NCI-H748 treated with DMSO at 0.1 percent for 48 hours (cell line): ENCODE measurements at places on chromosomes 4 and X.

DNA sequence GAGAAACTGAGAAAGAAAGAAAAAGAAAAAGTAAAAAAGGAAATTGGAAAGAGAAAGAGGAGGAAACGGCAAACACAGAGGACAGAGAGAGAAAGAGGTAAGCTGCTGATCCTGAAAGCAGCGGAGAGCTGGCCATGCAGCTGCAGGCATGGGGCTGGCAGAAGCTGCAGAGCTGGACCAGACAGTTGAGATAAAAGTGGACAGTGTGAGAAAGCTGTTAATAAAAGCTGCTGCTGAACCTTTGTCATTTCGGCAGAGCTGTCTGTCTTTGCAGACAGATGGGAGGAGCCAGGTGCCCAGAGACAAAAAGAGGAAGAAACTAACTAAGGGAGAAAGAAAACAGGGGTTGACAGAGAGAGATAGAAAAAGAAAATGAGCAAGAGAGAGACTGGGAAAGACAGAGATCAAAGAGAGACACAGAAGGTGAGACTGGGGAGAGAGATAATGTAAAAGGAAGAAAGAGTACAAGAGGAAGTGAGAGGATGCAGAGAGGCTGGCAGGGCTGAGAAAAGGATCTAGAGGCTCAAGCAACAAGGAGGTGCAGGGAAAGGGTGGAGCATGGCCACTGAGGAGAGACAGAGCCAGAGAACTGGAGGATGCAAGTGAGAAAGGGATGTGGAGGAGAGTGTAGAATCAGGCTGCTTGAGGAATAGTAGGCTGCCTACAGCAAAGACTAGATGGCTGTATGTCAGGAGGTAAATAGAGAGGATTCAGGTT lies 376.8 kb upstream of the FGF16 start:
- no peak for DNase-seq

DNA sequence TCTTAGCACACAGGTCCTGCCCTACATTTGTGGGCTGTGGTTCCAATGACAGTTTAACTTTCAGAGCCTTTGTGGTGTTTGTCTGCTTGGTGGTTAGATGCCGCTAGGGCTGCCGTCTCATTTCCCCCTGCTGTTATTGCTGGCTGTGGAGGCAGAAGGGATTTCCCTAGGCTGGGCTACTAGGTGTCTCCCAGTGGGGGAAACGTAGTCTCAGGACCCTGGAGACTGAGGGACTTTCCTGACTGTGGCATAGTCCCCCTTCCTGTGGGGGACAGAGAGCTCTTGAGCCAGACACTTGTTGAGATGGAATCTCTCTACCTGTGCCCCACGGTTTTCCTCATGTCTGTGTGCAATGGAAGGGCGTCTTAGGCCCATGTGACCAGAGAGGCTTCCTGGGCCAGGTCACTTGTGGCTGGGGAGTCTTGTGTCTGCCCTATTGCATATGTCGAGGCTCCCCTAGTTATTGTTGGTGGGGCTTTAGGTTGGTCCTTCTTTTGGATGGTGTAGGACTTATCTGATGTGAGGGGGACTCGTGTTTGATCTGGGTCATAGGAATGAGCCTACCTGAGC lies 68.2 kb downstream of the ARHGAP10 start:
- DNase-seq: no peak

- no peak for DNase-seq
Observed at GRCh38 chr4:113445286-113445685, 316.3 kb downstream of the CAMK2D start.

- no peak for DNase-seq
Observed at GRCh38 chr4:36010397-36010929, 233.9 kb downstream of the ARAP2 start.

DNA sequence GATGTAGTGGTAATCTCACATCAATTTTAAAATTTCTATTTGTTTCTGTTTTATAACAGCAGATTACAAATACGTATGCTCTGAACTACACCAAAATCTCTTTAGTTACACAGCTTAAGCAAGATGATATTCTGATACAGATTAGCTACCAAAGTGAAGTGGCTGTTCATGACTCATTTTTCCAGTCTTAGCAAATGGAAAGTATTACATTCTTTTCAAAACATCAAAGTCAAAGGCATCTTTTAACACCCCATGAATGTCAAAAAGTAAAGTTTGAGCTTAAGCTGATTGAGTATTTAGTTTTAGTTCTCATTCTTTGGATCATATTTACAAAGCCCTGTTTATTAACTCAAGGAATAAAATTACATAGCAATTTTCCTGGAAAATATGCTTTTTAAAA lies 6.6 kb upstream of the HPGDS start:
- DNase-seq: no peak

GRCh38 chr4:80751200-80751599 lies 279.3 kb upstream of the BMP3 start:
- no peak for DNase-seq

DNA sequence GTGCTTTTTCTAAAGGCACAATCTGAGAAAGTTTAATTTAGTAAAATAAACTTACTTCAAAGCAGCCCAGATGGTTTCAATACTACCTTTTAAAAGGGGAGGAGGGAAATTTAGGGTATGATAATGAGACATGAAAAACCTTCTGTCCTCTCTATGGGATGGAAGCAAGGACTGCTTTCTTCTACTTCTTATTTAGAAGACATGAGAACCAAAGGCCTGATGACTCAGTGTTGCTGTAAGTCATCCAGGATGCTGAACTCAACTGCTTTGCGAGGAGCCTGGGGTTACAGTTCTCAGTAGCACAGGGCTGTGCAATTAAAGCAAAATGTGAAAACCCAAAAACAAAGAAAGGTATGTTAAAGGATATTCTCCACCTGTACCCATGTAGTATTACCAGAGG lies 140.8 kb upstream of the EDNRA start:
- DNase-seq: no peak

DNA sequence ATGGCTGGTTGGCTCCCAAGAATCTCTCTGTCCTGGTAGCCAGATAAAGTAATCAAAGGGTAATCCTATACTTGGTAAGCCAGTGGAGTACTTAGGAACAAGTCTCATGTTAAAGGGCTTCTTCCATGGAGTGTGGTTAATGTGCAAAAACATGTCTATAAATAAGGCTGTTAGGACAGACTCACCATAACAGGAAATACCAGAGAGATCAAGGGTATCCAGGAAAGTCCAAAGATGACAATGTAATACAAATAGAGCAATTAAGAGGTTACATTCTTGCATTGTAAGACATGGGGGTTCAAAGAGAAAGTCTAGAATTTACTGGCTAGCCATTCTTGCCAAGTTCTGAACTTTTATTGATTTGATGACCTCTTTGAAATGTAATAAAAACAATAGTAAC lies 61.9 kb upstream of the ZCCHC13 start:
- DNase-seq: no peak

GRCh38 chrX:13167481-13168231 lies 123.2 kb upstream of the FAM9C start:
- no peak for DNase-seq

- DNase-seq: no peak
Observed at GRCh38 chrX:126170720-126171119, 4.6 kb upstream of the DCAF12L2 start.

DNA sequence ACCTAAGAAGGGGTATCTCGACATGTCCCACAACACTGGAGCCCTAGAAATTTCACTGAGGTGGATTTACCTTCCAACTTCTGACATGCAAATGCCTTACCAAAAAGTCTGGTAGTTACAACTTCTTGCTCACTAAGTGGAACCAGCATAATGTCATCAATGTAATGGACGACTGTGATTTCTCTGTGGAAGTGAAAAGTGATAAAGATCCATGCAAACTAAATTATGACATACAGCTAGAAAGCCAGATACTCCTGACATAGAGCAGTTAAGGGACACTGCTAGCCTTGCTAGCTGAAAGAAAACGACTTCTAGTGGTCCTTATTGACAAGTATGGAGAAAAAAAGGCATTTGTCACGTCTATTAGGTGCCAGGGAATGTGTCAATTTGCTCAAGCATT lies 191.1 kb downstream of the MAB21L2 start:
- no peak for DNase-seq

DNA sequence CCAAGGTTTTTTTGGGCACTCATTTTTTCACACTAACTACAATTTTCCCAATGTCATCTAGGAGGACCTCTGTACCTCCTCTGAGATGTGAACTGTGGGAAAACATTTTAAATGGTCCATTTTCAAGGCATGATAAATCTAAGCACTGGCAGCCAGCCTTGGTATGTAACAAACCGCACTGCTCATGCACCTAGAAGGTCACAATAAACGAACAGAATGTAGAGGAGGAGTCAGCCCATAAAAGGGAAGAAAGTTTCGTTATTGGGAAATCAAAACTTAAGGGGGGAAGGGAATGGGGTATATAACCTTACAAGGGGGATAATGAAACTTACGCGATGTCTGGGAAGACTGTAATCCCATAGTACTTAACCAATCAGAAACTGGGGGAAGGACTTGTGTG lies 16.4 kb downstream of the COX18 start:
- DNase-seq: no peak

GRCh38 chr4:123415977-123416376 lies 19.4 kb downstream of the SPRY1 start:
- no peak for DNase-seq

- DNase-seq: no peak
Observed at GRCh38 chrX:57044245-57044644, 48.9 kb upstream of the SPIN3 start.

DNA sequence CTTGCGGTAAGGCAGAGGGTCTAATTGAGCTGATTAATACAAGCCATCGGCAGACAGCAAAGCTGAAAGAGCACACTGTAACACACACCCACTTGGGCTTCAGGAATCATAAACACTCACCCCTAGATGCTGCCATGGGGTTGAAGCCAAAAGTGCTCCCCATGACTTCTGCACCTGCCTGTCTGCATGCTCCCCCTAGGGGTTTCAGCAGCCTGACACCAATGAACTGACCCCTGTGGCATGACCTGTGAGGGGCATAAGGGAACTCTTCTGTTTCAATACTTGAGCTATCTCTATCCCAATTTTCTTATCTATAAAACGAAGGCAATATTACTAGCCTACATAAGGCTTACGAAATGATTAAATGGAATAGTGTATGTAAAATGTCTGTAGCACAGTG lies 23.0 kb upstream of the IL13RA2 start:
- no peak for DNase-seq
